Tongue (tissue), 3 donors: ENCODE measurements at places on chromosomes 1 and 21. TPM values are rescaled to one million over a fixed set of nuclear protein-coding genes. Genes with fewer than 3 reads are reported as not detected.

Gene PRMT6
- total RNA-seq, result 12.6 TPM

Gene F5
- total RNA-seq, result 0.62 TPM

GRCh38 chr1:16615253-16616252 lies 2.2 kb upstream of the NBPF1 start:
- no peak for DNase-seq

Gene GPATCH3
- total RNA-seq, result 10.5 TPM

DNA sequence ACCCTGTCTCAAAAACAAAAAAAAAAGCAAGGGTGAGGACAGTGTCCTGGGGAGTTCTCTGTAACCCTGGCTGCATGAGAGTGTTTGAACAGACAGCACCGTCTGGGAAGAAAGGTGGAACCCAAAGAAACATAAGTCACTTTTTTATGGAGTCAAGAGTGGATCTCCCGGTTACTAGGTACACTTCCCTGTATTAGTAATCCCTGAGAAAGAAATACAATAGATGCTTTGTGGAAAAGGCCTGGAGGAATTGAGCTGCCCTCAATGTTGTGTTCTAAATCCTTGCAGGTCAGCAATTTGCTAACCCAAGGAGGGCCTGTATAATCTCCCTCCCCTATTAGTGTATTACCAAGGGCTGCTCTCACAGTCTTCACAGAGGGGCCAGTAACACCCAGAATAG lies 16.6 kb downstream of the DEGS1 start:
- DNase-seq, result no peak

- no peak for DNase-seq
Measured at GRCh38 chr1:20632386-20632785, 872 bp upstream of the PINK1 start.

Gene FAM78B
- total RNA-seq, result 0.82 TPM

Gene DEPDC1
- total RNA-seq, result 9.4 TPM

DNA sequence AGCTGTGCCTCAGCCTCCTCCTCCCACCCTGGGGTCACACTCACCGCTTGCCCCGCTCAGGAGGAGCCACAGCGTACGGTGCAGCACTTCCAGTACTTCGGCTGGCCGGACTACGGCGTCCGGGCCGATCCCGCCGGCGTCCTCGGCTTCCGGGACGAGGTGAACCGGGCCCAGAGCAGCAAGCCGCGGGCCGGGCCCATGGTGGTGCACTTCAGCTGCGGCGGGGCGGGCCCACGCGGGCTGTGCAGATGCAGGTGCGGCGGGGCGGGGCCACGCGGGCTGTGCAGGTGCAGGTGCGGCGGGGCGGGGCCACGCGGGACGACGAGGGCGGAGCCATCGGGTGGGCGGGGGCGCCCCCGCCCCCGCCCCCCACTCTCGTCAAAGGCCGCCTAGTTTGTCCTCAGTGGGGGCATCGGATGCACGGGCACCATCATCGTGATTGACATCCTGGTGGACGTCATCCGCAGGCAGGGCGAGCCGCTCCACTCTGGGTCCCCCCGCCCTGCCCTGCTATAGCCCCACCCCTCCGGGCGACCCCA lies 5.5 kb downstream of the RNF223 start:
- no peak for DNase-seq

DNA sequence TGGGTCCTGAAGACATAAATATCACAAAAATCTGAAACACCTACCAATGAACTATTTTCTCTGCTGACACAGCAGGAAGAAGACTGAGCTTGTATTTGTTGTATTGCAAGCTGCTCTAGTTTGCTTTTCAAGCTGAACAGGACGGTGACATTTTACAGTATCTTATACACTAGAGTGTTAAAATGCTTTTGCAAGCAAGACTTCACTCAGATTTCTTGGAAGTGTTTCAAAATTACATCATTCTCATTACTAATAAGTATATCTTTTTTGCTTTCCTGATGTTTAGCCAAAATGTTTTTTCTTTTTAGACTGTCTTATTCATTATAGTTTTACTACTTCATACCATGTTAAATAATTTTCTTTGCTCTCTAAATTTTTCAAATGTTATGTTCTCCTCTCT lies 427.1 kb upstream of the CXADR start:
- DNase-seq, result peak; percentile 31

GRCh38 chr1:116878804-116879477 lies 30.8 kb upstream of the PTGFRN start:
- peak; percentile 89 for DNase-seq

DNA sequence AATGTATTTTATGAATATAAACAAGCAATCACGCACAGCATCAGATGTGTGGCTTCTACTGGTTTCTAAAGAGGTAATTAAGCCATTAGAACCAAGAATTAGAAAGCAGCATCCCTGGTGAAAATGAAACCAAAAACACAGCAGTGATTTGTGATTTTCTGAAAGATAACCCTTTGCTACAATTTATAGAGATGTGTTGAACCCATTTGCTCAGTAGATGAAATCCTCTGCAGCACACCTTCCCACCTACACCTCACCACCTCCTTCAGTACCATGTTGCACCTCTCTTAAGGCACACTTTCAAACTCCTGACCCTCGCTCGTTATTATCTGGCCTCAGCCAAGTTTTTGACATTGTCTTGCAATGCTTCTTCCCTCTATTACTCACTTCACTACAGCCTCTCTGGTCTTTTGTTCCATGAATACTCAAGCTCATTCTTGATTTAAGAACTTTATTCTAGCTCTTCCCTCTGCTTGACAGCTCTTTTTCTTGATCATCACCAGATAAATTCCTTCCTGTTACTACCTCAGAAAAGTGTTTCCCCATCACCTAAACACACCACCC lies 38.6 kb downstream of the NSL1 start:
- DNase-seq, result no peak

GRCh38 chr1:109598655-109599054 lies 20.8 kb downstream of the GNAT2 start:
- DNase-seq, result peak; percentile 11

DNA sequence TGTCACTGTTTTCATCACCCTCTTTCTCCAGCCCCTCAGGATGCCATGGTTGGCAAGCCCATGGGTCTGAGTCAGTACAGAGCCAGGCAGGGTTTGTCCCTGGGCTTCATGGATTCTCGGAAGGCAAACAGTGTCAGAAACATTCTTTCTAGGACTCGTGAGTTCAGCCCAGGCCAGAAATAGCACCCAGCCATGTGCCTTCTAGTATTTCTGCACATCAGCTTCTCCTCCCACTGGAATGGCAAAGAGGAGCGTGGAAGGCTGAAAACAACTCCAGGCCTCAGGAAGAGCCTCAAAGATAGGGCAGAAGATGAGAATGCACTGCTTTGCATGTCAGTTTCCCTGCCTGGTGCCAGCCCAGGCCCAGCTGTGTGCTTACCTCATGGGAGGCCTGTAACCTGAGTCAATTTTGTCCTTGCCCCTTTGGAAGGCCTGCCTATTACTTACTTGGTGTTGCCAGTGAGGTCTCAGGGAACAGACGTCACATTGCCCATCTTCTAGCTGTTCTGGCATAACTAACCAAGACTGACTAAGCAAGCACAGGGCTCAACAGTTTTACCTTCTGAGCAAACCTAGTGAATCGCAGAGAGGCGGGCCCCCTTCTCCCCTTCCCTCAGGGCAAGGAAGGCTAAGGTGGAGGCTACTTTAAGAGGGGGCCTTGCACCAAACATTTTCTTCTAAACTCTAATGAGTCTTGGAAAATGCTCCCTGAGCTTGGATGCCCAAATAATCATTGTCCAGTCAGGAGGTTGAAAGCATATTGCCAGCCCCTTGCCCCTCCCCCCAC lies 42.4 kb downstream of the GLUL start:
- peak; percentile 69 for DNase-seq

GRCh38 chr1:14866911-14867612 lies 268.6 kb downstream of the KAZN start:
- peak; percentile 38 for DNase-seq
